ENCODE measurements at places on chromosomes 5 and 9. TPM values are rescaled to one million over a fixed set of nuclear protein-coding genes. Genes with fewer than 3 reads are reported as not detected.

DNA sequence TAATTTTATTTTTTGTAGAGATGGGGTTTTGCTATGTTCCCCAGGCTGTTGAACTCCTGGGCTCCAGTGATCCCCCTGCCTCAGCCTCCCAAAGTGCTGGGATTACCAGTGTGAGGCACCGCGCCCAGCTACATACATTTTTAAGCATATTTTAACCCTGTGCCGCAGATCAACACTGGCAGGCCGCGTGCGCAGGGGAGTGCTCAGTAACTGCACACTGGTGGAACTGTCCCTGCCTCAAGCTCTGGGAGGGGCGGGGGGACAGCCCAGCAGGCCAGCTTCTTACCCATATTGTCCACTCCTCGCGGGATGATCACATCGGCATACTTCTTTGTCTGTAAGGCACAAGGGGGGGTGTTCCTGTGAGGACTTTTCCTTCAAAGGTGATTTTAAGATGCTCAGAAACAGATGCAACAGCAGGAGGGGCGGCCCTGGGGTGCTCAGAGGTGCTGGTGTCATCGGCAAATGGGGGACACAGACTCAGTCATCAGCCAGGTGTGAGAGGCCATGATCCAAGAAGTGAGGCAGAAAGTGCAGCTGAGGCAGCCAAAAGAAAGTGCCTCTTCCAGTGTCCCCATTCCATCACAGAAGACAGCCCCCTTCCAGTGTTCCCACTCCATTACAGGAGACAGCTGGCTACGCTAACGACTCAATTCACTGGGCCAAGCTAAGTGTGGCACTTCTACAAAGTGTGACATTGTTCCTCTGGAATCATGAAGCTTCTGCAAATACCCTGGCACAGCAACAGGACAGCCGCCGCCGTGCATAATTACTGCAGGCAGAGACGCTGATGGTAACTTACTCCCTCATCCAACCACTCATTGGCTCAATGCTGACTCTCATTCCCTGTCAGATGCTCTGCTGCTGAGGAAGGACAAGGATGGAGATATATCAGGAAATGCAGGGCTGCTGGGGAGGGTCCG, 5.2 kb downstream of the UCK1 start:
- H3K36me3 ChIP-seq: peaks cover 93% of the 10 kb centered on the region
- H3K27ac ChIP-seq: peak overlapping the region; percentile 57
- peak; percentile 63 for DNase-seq

GRCh38 chr5:169121630-169122420, 179.1 kb downstream of the SLIT3 start:
- no peak overlapping the region for H3K4me3 ChIP-seq
- H3K4me1 ChIP-seq: no peaks in the 10 kb centered on the region
- DNase-seq: no peak
- no peak overlapping the region for H3K27ac ChIP-seq
- H3K27me3 ChIP-seq: no peaks in the 10 kb centered on the region
- no peaks in the 10 kb centered on the region for H3K36me3 ChIP-seq

Gene HAND1
- total RNA-seq: not detected

DNA sequence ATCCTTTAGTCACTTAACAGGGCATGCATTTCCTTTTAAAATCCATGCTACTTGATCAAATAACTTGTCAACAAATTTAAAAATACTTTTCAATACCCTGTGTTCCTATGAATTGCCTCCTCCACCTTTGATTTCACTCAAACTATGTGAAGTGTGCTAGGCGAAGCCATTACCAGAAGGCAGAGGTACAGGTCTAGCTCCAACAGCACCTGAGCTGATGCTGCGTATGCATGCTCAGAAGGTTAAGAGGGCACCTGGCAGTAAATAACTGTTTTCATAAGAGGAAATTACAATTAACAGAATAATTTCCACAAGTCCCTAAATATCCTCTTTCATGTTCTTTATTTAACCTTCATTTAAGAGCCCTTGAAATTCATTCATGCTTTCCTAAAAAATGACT, 251.8 kb downstream of the EFNA5 start:
- H3K27me3 ChIP-seq: no peaks in the 10 kb centered on the region
- no peaks in the 10 kb centered on the region for H3K36me3 ChIP-seq
- H3K4me3 ChIP-seq: no peak overlapping the region
- H3K4me1 ChIP-seq: no peaks in the 10 kb centered on the region
- no peak for DNase-seq
- H3K27ac ChIP-seq: no peak overlapping the region

DNA sequence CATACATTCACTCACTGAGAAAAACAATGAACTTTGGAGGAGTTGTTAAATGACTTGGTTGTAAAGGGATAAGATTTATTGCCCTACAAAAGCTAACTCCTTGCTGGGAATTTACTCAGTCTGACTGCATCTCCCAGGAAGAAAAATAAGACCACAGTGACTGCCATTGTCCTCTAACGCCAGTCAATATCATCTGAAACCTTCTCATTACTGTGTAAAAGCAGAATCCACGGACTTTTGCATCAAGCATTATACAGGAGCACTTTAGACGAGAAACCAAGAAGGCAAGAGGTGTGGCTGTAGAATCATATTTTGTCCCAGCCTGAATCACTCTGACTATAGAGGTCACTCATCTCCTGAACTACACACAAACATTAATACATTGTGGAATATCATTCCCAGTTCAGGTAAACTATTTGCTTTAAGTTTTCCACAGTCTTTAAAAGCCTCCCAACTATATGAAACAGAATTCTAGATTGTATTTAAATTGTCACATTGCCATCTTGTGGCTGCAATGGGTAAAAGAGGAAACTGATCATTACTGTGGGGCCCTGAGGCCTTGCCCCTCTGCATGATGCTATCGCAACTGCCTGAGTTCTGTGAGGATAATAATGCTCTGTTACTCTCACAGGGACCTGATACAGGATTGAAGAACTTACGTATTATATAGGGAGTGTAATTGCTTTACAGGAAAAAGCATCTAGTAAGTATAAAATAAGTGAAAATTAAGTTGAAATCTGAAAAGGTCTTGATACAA, 142.9 kb downstream of the SLCO4C1 start:
- DNase-seq: peak; percentile 33
- no peaks in the 10 kb centered on the region for H3K4me1 ChIP-seq
- H3K27me3 ChIP-seq: no peaks in the 10 kb centered on the region
- no peak overlapping the region for H3K27ac ChIP-seq
- no peak overlapping the region for H3K4me3 ChIP-seq
- H3K36me3 ChIP-seq: no peaks in the 10 kb centered on the region

GRCh38 chr9:125969868-125970267, 222.7 kb downstream of the PBX3 start:
- H3K4me3 ChIP-seq: no peak overlapping the region
- H3K27me3 ChIP-seq: no peaks in the 10 kb centered on the region
- DNase-seq: no peak

- H3K4me3 ChIP-seq: no peak overlapping the region
- DNase-seq: no peak
- peaks cover 2% of the 10 kb centered on the region for H3K36me3 ChIP-seq
Observed at GRCh38 chr5:64973215-64973614, 204.5 kb downstream of the CWC27 start.

DNA sequence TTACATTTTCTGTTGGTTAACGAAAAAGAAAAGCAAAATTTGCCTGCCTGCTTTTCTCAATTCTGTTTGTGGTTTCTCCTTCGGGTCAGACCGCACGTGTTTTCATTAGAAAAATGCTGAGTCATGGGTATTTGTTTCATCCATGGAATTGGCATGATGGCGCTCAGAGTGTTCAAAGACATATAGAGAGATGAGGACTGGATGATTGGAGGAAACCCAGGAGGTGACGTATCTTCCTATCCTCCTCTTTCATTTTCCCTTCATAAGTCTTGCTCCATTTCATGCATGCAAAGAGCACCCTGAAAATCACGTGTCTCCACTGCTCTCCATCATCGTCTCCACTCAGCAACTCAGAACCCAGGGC, 353.8 kb upstream of the WWC1 start:
- H3K4me3 ChIP-seq: no peak overlapping the region
- H3K4me1 ChIP-seq: peaks cover 5% of the 10 kb centered on the region
- no peak overlapping the region for H3K27ac ChIP-seq
- H3K27me3 ChIP-seq: no peaks in the 10 kb centered on the region
- DNase-seq: no peak

Gene PALM2AKAP2
- 16.3 TPM for total RNA-seq

GRCh38 chr9:130288393-130288792, 22.8 kb downstream of the HMCN2 start:
- H3K36me3 ChIP-seq: peaks cover 13% of the 10 kb centered on the region
- peaks cover 2% of the 10 kb centered on the region for H3K27me3 ChIP-seq
- no peak overlapping the region for H3K27ac ChIP-seq
- no peak for DNase-seq
- H3K4me1 ChIP-seq: peaks cover 35% of the 10 kb centered on the region
- no peak overlapping the region for H3K4me3 ChIP-seq

DNA sequence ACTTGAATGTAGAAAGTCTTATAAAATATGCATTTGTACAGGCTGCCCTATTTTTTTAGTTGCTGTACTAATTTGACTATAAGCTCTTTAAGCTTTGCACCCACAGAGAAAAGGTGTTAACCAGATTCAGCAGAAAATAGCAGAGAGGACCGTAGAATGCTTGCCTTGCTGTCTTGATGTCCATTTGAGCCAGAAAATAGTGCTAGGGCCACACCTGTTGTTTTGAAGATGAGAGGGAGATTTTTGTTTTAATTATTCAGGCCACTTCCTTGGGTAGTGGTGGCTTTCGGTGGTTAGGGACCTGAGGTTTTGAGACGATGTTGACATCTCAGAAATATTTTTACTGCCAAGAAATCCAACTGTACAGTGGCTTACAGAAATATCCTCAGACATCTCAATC, 196.0 kb downstream of the SPATA31D1 start:
- no peak for DNase-seq
- H3K4me3 ChIP-seq: no peak overlapping the region
- H3K27me3 ChIP-seq: no peaks in the 10 kb centered on the region
- no peaks in the 10 kb centered on the region for H3K36me3 ChIP-seq
- no peak overlapping the region for H3K27ac ChIP-seq

GRCh38 chr5:93736284-93736683, 5.1 kb downstream of the POU5F2 start:
- no peak overlapping the region for H3K27ac ChIP-seq
- H3K4me3 ChIP-seq: no peak overlapping the region
- H3K36me3 ChIP-seq: peaks cover 11% of the 10 kb centered on the region
- no peak for DNase-seq
- H3K27me3 ChIP-seq: no peaks in the 10 kb centered on the region
- no peaks in the 10 kb centered on the region for H3K4me1 ChIP-seq

- H3K27me3 ChIP-seq: no peaks in the 10 kb centered on the region
- DNase-seq: no peak
- no peaks in the 10 kb centered on the region for H3K4me1 ChIP-seq
- H3K4me3 ChIP-seq: no peak overlapping the region
Observed at GRCh38 chr9:72205513-72205912, 56.3 kb downstream of the GDA start.

Gene TNC
- total RNA-seq: 83.8 TPM

- H3K36me3 ChIP-seq: peaks cover 16% of the 10 kb centered on the region
- H3K27ac ChIP-seq: peak overlapping the region; percentile 88
- peaks cover 75% of the 10 kb centered on the region for H3K27me3 ChIP-seq
Observed at GRCh38 chr5:159098603-159099436, 896 bp downstream of the EBF1 start.

DNA sequence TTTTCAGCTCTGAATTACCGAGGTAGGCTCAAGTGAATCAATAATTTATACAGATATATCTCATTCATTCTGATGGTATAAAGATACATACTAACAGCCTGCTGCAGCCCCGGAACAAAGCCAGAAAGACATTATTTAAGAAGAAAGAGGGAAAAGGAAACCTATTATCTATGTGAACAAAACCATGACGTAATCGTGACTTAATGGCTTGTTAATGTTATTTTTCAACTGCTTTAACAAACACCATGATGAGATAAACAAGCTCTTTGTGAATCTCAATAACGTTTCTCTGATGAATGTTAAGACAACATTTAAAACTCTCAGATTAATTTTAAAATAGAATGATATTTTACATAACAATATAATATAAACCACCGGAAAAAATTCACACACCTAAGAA, 237.1 kb downstream of the SLF1 start:
- no peaks in the 10 kb centered on the region for H3K4me1 ChIP-seq
- no peaks in the 10 kb centered on the region for H3K36me3 ChIP-seq
- no peak for DNase-seq
- no peak overlapping the region for H3K27ac ChIP-seq

DNA sequence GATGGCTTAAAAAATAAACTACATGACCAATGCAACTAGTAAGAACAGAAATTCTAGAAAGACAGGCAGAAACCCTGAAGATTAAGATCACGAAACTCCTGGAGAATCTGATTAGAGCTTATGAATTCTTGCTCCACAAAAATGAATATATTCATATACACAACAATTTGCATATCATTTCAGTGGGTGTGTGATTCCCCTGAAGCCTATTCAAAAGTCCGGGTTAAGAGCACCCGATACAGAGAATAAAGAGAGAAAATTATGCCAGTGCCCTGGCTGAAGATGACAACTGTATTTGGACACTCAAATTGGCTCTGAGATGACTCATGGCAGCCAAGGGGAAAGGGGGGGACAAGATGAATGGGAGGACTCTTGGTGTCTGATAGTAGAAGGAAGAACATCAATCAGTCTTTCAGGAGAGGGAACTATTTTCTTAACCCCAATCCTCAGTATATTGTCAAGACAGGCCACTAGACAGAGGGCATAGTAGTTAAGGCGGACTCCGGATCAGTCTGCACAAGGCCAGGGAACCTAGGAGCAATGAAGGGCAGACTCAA, 6.0 kb downstream of the TMOD1 start:
- DNase-seq: no peak
- peaks cover 15% of the 10 kb centered on the region for H3K4me1 ChIP-seq
- H3K36me3 ChIP-seq: no peaks in the 10 kb centered on the region
- no peak overlapping the region for H3K27ac ChIP-seq
- no peak overlapping the region for H3K4me3 ChIP-seq
- peaks cover 16% of the 10 kb centered on the region for H3K27me3 ChIP-seq

DNA sequence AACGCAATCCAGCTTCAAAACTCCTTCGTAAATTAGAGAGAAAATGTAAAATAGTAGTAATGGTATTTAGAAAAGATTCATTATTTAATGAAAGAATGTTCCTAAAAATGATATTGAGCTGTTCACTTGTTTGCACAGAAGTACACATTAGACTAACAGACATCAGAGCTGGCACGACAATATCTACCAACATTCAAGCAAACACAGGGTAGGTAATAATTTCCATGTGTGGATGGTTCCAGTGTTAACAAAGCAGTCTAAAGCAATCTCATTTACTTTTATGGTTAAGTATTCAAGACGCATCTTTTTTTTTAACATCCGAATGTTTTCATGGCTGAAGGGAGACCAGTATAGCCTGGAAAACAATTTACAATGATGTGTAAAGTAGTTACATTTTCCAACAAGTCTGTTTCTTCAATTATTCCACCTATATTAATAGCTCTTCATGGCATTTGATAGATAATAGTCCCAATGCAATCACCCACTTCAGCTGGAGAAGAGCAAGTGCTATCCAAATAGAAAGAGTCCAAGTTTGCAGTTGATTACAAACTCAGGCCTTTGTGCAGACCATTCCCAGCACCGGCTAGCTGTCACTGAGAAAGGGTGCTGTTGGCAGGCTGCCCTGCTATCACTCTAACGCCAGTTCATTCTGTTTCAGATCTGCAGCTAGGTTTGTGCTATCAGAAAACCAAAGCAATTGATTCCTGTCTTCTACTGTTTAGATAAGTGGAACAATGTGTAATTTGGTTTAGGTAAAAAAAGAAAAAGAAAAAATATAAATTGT, 458.8 kb downstream of the DTWD2 start:
- DNase-seq: no peak
- no peak overlapping the region for H3K27ac ChIP-seq
- no peaks in the 10 kb centered on the region for H3K4me1 ChIP-seq
- H3K4me3 ChIP-seq: no peak overlapping the region

Gene AJM1
- 2.2 TPM for total RNA-seq

Gene BTNL3
- not detected for total RNA-seq

- no peaks in the 10 kb centered on the region for H3K36me3 ChIP-seq
- H3K4me1 ChIP-seq: peaks cover 6% of the 10 kb centered on the region
- peak; percentile 23 for DNase-seq
- H3K4me3 ChIP-seq: no peak overlapping the region
Observed at GRCh38 chr5:73189871-73190376, 16.9 kb downstream of the TMEM174 start.

Gene LEAP2
- 0.79 TPM for total RNA-seq

All from spinal cord (tissue), 10 donors.